ENCODE measurements at places on chromosomes 3 and 15. TPM values are rescaled to one million over a fixed set of nuclear protein-coding genes. Genes with fewer than 3 reads are reported as not detected.

- DNase-seq = no peak
Measured at GRCh38 chr3:197507081-197507480, 48.7 kb downstream of the BDH1 start.

GRCh38 chr3:149507491-149508324 lies 33.2 kb downstream of the TM4SF4 start:
- DNase-seq = peak; percentile 51

Gene CYP8B1
- not detected for total RNA-seq

GRCh38 chr15:66881173-66881905 lies 179.3 kb downstream of the SMAD6 start:
- no peak for DNase-seq

DNA sequence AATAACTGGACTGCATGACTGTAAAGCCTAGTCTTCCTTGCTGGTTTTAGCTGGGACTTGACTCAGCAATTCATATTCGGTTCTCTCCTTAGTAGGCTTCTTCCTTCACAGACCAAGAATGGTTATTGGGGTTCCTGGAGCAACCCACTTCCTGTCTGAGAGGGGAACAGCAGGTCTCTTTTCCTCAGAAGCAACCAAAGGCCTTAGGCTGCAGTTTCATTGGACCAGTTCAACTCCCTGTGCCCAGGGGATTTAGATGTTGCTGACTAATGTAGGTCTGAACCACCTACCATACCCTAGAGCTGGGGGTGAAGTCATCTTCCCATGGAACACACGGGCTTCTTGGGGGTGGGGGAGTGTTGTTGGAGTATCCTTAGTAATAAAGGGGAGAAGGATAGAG lies 84.0 kb upstream of the SKOR1 start:
- DNase-seq = peak; percentile 4

DNA sequence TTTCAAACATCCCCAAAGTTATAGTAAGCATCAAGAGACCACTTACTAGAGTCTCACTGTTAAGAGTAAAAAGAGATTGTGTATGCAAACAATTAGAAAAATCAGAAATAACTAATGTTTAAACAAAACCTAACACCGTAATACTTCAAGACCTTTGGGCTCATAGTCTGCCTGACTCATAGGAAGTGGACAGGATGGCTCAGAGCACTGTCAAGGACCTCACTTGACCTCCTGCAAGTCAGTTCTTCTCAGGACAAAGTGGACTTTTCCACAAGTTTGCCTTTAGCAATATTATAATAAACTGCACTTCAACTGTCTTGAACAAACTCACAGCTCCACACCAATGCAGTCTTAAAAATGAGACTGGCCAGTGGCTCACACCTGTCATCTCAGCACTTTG lies 34.8 kb downstream of the IL12A start:
- DNase-seq = no peak

Measured in A172 (cell line).